Bronchial epithelial cell (primary cell): ENCODE measurements at places on chromosomes 4 and X. TPM values are rescaled to one million over a fixed set of nuclear protein-coding genes. Genes with fewer than 3 reads are reported as not detected.

Gene PTPN13
- 39.0 and 41.3 TPM in 2 replicates for total RNA-seq

Gene XAGE1B
- not detected in 2 replicates for total RNA-seq

Gene BST1
- 0.64 and 0.79 TPM in 2 replicates for total RNA-seq

Gene PCYT1B
- under 0.01 and 0.13 TPM in 2 replicates for total RNA-seq

Gene CCDC158
- total RNA-seq, result under 0.01 and 0.13 TPM in 2 replicates

Gene ABLIM2
- total RNA-seq, result 1.1 and 2.8 TPM in 2 replicates

Gene MAGEB6B
- not detected in 2 replicates for total RNA-seq

Gene HTT-AS
- not detected in 2 replicates for total RNA-seq

Gene GRPR
- total RNA-seq, result not detected in 2 replicates

Gene CSAG1
- not detected in 2 replicates for total RNA-seq

Gene UGT2A2
- not detected in 2 replicates for total RNA-seq

Gene HPSE
- 2.6 and 9.7 TPM in 2 replicates for total RNA-seq

Gene GASK1B
- total RNA-seq, result 1.2 and 2.1 TPM in 2 replicates

Gene JCHAIN
- not detected in 2 replicates for total RNA-seq

Gene NHSL2
- not detected in 2 replicates for total RNA-seq

Gene FAM47A
- not detected in 2 replicates for total RNA-seq

Gene CORIN
- total RNA-seq, result 0.26 and 0.38 TPM in 2 replicates

Gene ARSJ
- 23.3 and 29.0 TPM in 2 replicates for total RNA-seq

Gene ETDA
- total RNA-seq, result not detected in 2 replicates
